Pancreas (tissue), 10 donors: ENCODE measurements at places on chromosomes 11 and 22. TPM values are rescaled to one million over a fixed set of nuclear protein-coding genes. Genes with fewer than 3 reads are reported as not detected.

GRCh38 chr11:2074266-2074825 is 64.8 kb downstream of the IGF2 start:
- DNase-seq = no peak

DNA sequence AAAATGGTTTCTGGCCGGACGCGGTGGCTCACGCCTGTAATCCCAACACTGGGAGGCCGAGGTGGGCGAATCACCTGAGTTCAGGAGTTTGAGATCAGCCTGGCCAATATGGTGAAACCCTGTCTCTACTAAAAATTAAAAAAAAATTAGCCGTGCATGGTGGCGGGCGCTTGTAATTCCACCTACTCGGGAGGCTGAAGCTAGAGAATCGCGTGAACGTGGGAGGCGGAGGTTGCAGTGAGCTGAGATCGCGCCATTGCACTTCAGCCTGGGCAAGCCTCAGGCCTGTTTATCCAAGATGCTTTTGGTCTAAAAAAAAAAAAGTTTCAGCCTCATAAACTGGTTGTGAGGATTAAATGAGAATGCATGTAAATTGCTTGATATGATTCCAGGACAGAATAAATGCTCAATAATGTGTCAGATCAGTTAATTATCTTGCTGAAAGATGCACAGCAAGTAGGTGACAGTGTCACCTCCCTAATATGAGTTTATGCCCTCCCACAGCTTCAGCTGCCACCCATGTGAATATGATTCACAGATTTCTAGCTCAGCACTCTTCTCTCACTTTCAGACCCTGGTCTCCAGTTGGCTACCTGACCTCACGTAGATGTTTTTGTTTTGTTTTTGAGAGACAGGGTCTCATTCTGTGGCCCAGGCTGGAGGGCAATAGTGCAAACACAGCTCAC is 1.1 kb upstream of the ALG8 start:
- no peak for DNase-seq

The OR51E2 gene
- polyA plus RNA-seq = 0.09 TPM

DNA sequence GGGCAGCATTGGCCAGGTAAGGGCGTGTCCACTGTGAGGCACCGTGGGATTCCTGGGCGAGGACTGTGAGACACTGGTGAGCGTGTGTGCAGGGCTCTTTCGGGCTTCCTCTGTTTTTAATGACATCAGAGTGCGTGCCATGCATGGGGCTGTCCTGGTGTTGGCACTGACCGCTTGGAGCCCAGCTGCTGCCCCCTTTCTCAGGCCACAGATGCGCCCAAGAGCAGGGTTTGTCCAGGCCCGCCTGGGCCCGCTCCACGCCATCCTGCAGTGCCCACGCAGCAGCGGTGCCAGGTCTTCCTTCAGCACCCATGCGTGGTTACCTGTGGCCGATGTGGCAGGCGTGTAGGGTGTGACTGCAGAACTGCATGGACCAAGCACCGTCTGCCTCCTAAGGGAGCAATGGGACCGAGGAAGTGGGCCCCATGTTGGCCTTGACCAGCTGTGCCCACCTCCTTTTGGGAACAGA is 72.3 kb upstream of the SEPTIN5 start:
- no peak for DNase-seq

The SCN2B gene
- polyA plus RNA-seq = 0.04 TPM

- DNase-seq = no peak
Observed at GRCh38 chr11:206526-207207, 532 bp downstream of the BET1L start.
